MV-4-11 (cell line): ENCODE measurements at places on chromosomes 6 and 20.

- no peak for DNase-seq
Observed at GRCh38 chr6:129188795-129189194, 305.9 kb downstream of the LAMA2 start.

DNA sequence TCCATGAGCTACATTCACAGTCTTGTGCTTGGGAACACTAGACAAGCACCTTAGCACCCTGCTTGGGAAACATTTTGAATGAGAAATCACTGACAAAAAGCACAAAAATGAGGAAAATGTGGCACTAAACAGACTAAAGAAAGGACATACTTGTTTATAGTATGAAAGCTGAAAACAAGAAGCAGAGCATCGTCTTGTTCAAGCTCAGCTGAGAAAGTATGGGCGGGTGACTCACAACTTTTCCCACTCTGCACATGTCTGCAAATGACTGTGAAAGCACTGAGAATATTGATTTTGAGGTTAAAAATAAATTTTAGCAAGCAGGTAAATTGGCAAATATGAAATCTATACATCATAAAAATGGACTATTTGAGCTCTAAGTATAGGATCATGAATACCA lies 725.3 kb downstream of the COL12A1 start:
- DNase-seq = no peak

DNA sequence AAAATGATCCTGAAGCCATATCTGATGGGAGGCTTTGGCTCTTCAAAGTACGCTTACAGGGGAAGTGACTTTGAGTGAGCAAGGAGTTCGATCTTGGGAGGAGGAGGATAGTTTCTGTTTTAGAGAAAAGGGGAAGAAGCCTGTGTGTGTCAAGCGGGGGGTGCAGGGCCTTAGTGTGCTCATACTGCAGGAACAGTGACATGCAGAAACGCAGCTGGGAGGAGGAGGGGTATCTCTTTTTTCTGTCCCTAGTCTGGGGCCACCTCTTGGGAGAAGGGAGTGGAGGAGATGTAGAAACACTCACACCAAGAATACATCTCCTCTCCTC lies 19.8 kb downstream of the SIRPD start:
- DNase-seq = peak; percentile 99

GRCh38 chr6:31190488-31190887 lies 20.0 kb upstream of the POU5F1 start:
- DNase-seq = no peak

- no peak for DNase-seq
Observed at GRCh38 chr6:2173203-2173961, 72.0 kb downstream of the GMDS start.

DNA sequence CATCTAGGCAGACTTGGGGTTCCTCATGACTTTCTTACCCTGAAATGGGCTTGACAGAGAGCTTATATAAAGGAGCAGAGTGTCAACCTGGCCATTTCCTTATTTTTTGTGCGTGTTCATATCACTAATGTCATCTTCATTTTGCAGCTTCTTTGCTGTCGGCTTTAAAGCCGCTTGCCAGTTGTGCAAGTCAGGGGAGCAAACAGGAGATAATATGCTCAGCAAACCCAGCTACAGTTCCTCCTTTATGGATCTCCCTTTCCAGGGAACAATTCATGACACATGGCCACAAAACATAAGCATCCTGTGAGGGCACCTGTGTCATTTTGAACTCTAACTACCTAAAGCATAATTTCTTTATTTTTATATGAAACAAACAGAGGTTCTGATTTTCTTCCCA lies 6.5 kb upstream of the TUBB2B start:
- DNase-seq = no peak

GRCh38 chr6:148864941-148865340 lies 118.1 kb downstream of the UST start:
- no peak for DNase-seq

- no peak for DNase-seq
Observed at GRCh38 chr6:143205585-143205984, 144.9 kb downstream of the AIG1 start.

GRCh38 chr20:38357653-38358207 lies 11.4 kb downstream of the LBP start:
- peak; percentile 93 for DNase-seq

DNA sequence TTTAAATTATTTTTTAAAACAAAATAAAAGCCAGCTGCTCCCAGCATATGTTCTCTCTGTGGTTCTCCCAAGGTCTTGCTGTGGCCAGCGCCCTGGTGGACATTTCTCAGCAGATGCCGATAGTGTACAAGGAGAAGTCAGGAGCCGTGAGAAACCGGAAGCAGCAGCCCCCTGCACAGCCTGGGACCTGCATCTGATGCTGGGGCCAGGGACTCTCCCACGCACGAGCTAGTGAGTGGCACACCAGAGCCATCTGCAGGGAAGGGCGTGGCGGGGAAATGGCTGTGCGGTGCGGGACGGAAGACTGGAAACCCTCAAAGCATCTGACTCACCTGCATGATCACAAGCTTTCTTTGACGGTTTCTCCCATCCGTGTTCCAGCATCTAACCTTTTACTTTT lies 16.5 kb downstream of the GFRA4 start:
- DNase-seq = no peak

GRCh38 chr6:90169374-90169773 lies 127.3 kb downstream of the BACH2 start:
- peak; percentile 73 for DNase-seq

- DNase-seq = no peak
Observed at GRCh38 chr6:2086326-2086965, 159.0 kb downstream of the GMDS start.

DNA sequence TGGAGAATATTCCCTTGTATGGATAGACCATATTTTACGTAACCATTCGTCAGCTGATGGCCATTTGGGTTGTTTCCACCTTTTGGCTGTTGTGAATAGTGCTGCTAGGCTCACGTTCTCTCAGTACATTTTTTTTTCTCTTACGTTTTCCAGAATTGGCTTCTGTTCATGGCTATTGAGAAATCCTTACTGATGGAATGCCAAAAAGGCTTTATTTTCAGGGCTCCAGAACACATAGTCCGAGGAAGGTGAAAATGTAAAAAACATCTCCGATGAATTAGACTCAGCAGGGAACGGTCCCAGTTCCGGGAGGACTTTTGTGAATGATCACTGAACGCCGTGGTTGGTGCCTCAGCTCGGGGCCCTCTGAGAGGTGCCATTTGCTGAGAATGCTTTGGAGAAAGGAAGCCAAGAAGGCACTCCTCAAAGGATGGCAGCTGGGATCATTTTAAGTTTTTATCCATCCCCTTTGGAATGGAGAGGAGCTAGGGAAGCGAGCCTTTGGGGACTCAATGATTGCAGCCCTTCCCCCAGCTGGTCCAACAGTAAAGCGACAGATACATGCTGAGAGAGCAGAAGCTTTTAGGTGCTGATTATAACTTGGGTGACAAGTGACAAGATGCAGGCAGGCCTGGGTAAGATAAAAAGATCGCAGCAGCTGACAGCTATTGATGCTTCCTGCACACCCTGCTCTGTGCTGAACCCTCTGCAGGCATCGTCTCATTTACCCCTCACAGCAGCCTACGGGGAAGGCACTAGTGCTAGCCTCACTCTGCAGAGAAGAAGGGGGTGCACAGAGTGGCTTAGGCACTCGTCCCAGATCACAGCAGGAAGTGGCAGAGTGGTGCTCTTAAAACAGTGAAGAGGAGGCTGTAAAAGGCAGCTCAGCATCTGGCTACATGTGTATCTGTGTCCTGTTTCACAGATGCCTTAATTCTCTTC lies 133.4 kb upstream of the KCNG1 start:
- no peak for DNase-seq

DNA sequence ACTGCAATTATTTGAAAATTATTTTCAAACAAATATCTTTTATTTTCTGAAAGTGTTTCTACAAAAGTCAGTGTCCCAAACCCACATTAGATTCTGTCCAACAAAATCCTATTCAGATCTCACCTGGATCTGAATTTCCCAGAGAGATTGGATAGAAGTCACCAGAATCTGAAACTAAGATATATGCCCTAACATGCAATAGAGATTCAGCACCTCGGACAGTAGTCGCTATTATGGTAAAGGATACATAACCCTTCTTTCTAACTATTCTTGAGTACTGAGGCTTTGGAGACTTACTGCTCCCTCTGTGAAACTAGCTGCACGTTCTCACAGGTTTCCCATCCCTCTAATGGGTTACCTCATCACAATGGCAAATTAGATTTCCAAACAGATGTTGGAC lies 151.4 kb downstream of the ID4 start:
- DNase-seq = no peak

DNA sequence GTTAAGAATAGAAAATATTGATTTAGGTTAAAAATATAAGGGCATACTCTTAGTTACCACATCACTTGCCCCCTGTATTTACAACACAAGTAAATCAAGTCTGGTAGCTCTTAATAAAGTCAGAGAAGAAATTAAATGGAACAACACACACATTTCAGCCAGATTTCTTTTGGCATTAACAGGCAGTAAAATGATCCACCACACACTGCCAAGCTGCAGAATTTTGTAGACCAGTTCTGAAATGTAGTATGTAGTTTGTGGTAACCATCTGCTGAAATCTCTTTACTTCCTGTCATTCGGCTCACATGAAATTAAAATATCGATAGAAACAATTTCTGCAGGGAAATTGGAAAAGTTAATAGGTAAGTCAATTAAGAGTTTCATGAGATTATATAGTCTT lies 326.8 kb downstream of the KHDRBS2 start:
- DNase-seq = no peak

GRCh38 chr6:17101422-17102257 lies at the start of gene STMND1:
TSS of gene STMND1 (plus strand) at chr6:17102050. CDS start at chr6:17102258, 208 bp downstream.
- no peak for DNase-seq

DNA sequence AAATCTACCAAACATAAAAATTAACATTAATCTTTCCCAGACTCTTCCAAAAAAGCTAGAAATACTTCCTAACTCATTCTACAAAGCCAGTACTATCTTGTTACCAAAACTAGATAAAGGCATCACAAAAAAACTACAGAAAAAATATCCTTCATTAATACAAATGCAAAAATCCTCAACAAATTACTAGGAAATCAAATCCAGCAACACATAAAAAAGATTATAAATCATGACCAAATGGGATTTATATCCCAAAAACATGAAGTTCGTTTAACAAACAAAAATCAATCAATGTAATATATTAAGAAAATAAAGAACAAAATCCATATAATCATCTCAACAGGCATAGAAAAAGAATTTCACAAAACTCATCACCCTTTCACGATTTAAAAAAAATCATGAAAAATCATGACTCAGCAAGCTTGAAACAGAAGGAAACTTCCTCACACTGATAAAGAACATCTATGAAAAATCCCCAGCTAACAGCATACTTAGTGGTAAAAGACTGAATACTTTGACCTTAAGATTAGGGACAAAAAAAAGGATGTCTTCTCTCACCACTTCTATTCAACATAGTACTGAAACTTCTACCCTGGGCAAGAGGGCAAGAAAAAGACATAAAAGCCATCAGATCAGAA lies 43.2 kb downstream of the RANBP9 start:
- peak; percentile 33 for DNase-seq

- no peak for DNase-seq
Observed at GRCh38 chr6:74573613-74574012, 632.2 kb downstream of the COL12A1 start.

GRCh38 chr20:25015986-25016385 lies 23.4 kb upstream of the APMAP start:
- no peak for DNase-seq

GRCh38 chr6:154143753-154144152 lies 104.7 kb downstream of the OPRM1 start:
- no peak for DNase-seq

- no peak for DNase-seq
Observed at GRCh38 chr6:132675002-132675401, 16.0 kb upstream of the TAAR1 start.

- peak; percentile 15 for DNase-seq
Observed at GRCh38 chr20:63215101-63216040, 560 bp downstream of the YTHDF1 start.

- peak; percentile 86 for DNase-seq
Observed at GRCh38 chr20:12171923-12172524, 254.3 kb downstream of the BTBD3 start.

- DNase-seq = no peak
Observed at GRCh38 chr20:31913431-31914157, 38.3 kb downstream of the PDRG1 start.

DNA sequence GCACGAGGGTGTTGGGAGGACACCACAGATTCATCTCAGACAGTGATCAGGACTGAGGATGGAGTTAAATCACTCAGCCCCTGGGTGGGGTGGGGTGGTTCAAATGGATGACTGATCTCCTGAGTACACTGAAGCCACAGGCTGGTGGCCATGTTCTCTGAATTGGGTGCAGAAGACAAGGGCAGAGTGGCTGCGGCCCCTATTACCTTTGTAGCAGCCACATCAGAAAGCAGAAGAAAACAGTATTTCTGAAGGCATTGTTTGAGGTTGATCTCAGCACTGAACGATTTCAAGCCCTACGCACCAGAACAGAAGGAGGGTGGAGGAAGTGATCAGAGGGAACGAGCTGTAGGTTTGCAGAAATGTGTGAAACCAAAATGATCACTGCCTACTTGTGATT lies 71.6 kb downstream of the SH3BGRL2 start:
- DNase-seq = no peak

DNA sequence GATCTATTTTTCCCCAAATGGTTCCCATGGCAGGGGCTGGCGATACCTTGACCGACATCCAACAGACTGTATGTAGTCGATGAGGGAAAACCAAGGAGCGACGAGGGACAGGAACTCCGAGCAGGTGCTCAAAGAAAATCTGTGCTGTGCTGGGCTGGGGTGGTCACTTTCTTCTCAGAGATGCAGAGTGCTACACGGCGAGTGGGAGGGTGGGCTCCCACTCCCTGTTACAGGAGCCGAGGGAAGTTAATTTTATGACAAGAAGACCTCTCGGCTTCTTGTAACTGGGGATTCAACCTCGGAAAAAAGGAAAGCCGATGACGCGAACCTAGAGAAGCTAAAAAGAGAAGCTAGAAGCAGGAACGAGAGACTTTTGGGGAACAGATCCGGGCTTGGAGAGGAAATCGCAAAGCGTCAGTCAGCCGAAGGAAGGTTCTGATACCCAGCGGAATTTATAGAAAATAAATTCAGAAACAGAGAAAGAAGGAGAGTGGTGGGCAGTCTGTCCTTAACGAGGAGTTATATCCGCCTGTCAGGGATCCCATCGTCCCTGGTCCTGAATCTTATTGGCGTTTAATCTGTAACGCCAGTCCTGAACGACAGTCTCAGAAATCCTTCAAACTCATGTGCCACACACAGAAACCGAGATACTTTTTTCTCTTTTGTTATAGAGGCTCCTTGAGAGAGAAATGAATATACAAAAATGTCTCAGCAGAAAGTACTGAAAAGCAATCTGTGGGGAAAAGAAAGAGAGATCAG lies 84.6 kb upstream of the ZNF322 start:
- DNase-seq = no peak

GRCh38 chr6:15793288-15793687 lies 130.5 kb upstream of the DTNBP1 start:
- no peak for DNase-seq

- no peak for DNase-seq
Observed at GRCh38 chr6:158816803-158817727, 2.1 kb downstream of the EZR start.
